ENCODE measurements at places on chromosomes 6 and 20. TPM values are rescaled to one million over a fixed set of nuclear protein-coding genes. Genes with fewer than 3 reads are reported as not detected.
A peak's percentile ranks its signal among the peaks of the same experiment; 100 is the strongest.

Gene KIFC1
- 2.3 TPM for polyA plus RNA-seq

Gene DPPA5
- polyA plus RNA-seq: not detected

Gene CLPSL1
- polyA plus RNA-seq: not detected

Gene IYD
- not detected for polyA plus RNA-seq

Gene DEFB118
- 0.43 TPM for polyA plus RNA-seq

Gene IPCEF1
- polyA plus RNA-seq: 1.3 TPM

Gene DDO
- 0.45 TPM for polyA plus RNA-seq

Gene TMEM151B
- polyA plus RNA-seq: 0.04 TPM

Gene OR2J3
- polyA plus RNA-seq: not detected

- H3K27ac ChIP-seq: no peak overlapping the region
- DNase-seq: no peak
- no peaks in the 10 kb centered on the region for H3K27me3 ChIP-seq
- H3K4me1 ChIP-seq: no peaks in the 10 kb centered on the region
These were observed 12.9 kb upstream of the DSP start for GRCh38 chr6:7528565-7528964.

DNA sequence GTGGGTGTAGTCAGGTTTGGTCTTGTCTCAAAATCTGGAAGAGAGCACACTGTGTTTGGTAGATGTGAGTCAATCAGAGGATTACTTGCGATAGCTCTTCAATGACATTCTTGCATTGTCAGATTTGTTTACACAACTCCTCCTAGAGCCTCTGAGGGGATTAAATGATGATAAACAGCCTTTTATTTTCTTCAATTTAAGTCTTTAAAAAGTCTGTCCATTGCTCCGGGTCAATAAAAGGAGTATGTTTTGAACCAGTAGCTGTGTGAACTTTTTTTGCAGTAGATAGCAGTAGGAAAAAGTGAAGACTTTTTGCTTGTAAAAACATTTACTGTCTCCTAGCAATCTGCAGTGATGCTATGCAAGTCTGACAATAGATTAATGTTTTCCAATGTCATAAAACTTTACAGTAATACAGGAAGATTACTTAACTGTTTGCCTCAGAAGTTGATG, 49.9 kb downstream of the GJA1 start:
- H3K4me3 ChIP-seq: no peak overlapping the region
- H3K4me1 ChIP-seq: no peaks in the 10 kb centered on the region
- H3K36me3 ChIP-seq: no peaks in the 10 kb centered on the region
- no peak for DNase-seq
- no peaks in the 10 kb centered on the region for H3K27me3 ChIP-seq

GRCh38 chr6:141451511-141452353, 681.0 kb upstream of the GJE1 start:
- H3K27me3 ChIP-seq: no peaks in the 10 kb centered on the region
- H3K4me1 ChIP-seq: peaks cover 1% of the 10 kb centered on the region
- no peak overlapping the region for H3K4me3 ChIP-seq
- no peak overlapping the region for H3K27ac ChIP-seq
- no peaks in the 10 kb centered on the region for H3K36me3 ChIP-seq

DNA sequence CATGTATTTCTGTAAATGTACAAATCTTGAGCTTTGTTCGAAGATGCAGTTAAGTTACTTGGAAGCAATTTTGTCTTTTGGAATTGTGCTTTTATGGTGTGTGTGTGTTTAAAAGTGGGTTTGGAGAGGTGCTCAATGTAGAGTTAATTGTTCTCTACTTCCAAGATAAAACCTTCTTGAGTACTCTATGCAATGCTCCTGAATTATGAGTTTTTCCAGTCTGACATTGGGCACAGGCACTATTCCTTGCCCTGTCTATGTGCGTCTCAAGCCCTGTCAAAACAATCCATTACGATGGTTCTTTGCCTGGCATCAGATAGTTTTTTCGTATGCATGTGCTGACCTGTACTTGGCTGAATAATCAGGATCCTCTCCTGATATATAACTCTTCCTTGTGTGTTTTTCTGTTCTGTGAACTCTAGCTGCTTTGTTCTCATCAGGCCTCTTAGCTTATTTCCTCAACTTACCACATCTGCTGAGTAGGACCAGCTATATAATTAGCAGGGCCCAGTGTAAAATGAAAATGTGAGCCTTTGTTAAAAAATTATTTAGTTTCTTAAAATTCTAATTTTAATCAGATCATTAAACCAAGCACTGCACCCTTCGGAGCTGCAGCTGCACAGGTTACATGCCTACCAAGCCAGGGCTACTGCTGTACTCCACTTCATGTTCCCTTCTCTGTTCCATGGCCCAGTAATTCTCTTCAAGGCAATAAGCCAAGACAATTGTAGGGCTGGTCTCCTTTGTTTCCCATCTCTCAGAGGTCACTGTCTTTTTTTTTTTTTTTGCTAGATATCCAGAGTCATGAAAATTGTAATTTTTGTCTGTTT, 160.1 kb downstream of the ZFAND3 start:
- H3K27me3 ChIP-seq: no peaks in the 10 kb centered on the region
- peaks cover 9% of the 10 kb centered on the region for H3K4me1 ChIP-seq
- no peak for DNase-seq
- no peak overlapping the region for H3K27ac ChIP-seq

GRCh38 chr6:159151266-159151855, 17.8 kb upstream of the FNDC1 start:
- no peaks in the 10 kb centered on the region for H3K4me1 ChIP-seq
- H3K4me3 ChIP-seq: no peak overlapping the region
- H3K36me3 ChIP-seq: no peaks in the 10 kb centered on the region

DNA sequence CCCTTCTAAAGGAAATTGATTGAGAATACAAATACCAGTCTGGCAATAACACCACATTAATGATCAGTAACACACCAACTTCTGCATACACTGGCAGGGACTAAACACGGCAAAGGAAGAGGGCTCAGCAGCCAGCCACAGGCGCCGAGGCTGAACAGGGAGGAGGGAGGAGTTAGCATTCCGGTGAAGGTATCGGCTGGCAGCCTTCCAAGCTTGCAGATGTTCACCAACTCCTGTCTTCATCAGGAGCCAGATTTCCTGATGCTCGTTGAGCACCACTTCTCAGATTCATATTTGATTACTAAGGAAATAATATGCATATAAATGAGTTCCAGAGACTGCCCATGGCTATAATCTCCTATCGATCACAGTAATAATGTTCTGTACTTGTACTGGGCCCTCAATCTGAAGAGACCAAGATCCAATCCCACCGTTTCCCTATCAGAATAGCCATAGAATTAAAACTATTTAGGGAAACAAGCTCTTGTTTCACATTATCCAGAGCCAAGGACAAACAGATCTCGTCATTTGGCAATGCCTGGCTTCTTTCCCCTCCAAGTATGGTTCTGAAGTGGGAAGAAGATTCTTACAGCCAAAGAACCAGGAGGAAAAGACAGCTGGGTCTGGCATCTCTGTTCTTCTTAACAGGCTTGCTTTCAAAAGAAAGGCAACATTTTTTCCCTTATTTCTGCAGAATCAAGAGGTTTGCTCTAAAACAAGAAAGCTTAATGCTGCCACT, 42.2 kb downstream of the GFOD1 start:
- H3K27me3 ChIP-seq: no peaks in the 10 kb centered on the region
- H3K27ac ChIP-seq: no peak overlapping the region
- H3K4me1 ChIP-seq: peaks cover 9% of the 10 kb centered on the region
- peak; percentile 60 for DNase-seq

DNA sequence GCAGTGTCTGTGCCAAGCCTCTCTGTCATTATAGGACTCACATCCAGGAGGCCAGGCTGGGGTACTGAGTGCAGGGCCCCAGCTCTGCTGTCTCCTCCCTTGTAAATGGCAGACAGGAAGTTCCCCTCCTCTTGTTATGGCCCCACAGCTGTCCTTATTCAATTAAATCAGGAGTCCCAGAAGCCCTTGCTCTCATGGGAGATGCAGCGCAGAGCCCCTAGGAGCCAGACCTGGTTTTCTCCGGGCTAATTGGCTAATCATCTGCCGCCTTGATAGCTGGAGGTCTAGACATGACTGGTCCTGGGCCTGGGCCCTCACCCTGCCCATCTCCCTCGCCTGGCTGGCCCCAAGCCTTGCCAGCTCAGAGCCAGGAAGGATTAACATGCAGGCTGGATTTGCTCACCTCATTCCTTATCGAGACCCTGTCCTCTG, 172.0 kb downstream of the VEGFA start:
- no peaks in the 10 kb centered on the region for H3K4me1 ChIP-seq
- no peaks in the 10 kb centered on the region for H3K27me3 ChIP-seq
- no peak overlapping the region for H3K4me3 ChIP-seq
- H3K36me3 ChIP-seq: no peaks in the 10 kb centered on the region
- no peak overlapping the region for H3K27ac ChIP-seq

- DNase-seq: no peak
- no peaks in the 10 kb centered on the region for H3K36me3 ChIP-seq
- H3K4me3 ChIP-seq: no peak overlapping the region
- H3K27ac ChIP-seq: no peak overlapping the region
- H3K4me1 ChIP-seq: no peaks in the 10 kb centered on the region
These were observed 76.1 kb downstream of the PRKN start for GRCh38 chr6:162651505-162651904.

DNA sequence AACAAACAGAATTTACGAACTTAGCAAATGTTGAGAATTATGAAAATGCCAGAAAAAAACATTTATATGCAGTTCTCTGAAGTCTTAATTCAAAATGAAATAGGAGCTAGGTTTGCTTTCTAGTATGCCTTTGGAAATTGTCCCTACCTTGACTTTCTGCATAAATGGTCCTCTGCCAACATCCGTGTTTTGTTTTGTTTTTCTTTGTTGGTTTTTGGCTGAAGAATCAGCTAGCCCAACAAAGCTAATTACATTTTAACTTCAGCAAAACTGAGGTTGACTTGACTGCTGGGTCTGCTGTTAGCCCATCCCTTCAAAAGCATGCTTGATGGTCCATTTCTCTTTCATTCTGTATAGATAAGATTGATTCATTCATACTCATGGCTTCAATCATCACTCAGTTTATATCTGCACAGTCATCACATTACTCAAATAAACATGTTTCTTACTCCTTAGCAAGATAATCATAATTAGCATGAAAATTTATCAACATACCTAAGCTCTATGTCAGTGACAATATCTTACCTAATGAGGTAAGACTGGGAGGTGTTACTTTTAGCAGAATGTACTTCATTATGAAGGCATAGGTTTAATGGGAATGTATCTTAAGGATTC, 76.4 kb downstream of the ADGRB3 start:
- no peak overlapping the region for H3K27ac ChIP-seq
- H3K4me3 ChIP-seq: no peak overlapping the region
- no peaks in the 10 kb centered on the region for H3K36me3 ChIP-seq
- DNase-seq: no peak
- no peaks in the 10 kb centered on the region for H3K4me1 ChIP-seq

GRCh38 chr20:61662226-61662967, 403.3 kb downstream of the TAF4 start:
- H3K4me1 ChIP-seq: no peaks in the 10 kb centered on the region
- H3K36me3 ChIP-seq: no peaks in the 10 kb centered on the region
- no peak overlapping the region for H3K4me3 ChIP-seq
- no peak overlapping the region for H3K27ac ChIP-seq

DNA sequence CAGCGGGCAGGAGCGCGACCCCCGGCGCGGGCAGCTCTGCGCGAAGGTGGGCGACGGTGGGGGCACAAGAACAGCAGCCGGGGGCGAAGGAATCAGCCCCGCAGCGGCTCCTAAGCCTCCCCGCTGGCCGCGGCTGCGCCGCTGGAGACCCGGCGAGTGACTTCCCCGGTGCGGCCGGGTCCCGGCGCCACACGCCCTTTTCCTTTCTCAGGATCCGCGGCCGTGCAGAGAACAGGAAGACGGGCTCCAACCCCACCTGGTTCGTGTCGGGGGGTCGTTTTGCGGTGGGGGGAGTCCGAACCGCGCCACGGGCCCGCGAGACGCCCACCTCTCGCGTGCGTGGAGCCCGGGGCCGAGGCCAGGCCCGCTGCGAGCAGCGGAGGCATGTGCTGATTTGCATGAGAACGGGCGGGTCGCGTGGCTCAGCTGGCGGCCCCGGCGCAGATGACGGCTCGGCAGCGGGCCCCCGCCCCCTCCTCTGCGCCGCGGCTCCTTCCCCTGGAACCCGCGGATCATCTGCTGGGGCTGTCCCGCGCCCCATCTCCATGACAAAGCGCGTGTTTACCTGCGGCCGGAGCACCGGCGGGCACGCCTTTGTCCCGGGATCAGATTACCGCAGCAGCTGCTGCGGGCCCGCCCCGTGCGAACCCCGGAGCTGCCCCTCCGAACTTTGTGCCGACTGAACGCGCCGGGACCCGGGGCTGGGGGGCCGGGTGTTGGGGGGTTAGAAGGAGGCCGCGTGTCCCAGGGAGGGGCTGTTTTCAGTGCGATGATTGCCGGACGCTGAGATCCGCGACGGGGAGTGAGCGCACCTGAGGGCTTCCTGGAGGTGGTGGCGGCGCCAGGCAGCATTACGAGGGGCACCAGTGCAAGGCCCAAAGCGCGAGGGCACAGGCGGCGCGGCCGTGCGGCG, 4.9 kb upstream of the DLL1 start:
- H3K4me1 ChIP-seq: peaks cover 21% of the 10 kb centered on the region
- H3K27me3 ChIP-seq: peaks cover 3% of the 10 kb centered on the region
- H3K27ac ChIP-seq: no peak overlapping the region
- H3K4me3 ChIP-seq: peak overlapping the region; percentile 21

DNA sequence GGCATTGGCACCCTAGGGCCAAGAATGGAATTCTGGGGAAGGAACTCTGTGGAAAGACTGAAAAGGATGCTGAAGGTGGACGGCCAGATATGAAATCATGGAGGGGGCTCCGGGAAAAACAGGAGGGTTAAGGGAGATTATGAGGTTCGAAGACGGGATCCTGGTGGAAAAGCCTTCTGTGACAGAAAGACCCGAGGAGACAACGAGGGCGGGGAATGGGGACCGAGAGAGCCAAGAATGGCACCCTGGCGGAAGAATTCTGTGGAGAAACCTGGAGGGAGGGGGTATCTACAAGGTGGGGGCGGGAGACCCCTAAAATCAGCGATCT, 426 bp downstream of the TRMT6 start:
- DNase-seq: no peak
- H3K27ac ChIP-seq: peak overlapping the region; percentile 58
- H3K4me1 ChIP-seq: peaks cover 2% of the 10 kb centered on the region
- H3K27me3 ChIP-seq: no peaks in the 10 kb centered on the region
- no peaks in the 10 kb centered on the region for H3K36me3 ChIP-seq

GRCh38 chr6:36129941-36130666, at the start of gene MAPK13:
MAPK13 (plus strand) TSS chr6:36130513; CDS start chr6:36130583, 70 bp downstream.
- H3K4me1 ChIP-seq: peaks cover 14% of the 10 kb centered on the region
- peak within 1 kb of the TSS; percentile 37 for H3K4me3 ChIP-seq
- no peaks in the 10 kb centered on the region for H3K27me3 ChIP-seq
- H3K27ac ChIP-seq: peak within 1 kb of the TSS; percentile 20
- DNase-seq: no peak
- H3K36me3 ChIP-seq: no peaks in the 10 kb centered on the region

DNA sequence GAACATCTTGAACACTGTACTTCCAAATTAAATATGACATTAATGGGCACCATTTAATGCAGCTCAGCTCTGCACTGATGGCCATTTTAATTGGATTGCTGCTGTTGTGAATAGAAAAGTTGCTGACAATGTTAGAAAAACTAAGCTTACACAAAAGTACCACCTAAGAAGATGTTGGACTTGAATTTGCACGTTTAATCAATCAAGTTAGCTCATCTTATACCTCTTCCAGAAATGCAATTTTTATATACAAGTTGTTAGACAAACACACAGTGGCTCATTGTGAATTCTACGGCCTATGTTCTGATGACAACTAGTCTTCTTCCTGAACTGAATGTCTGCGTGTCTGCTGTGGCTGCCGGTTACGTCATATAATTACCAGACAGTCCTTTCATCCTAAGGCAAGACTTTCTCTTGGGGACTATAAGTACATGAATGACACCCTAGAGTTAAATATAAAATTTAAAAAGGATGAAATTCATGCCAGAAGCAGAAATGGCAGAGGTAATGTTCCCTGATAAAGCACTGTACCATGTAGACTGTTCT, 330.2 kb downstream of the EPM2A start:
- DNase-seq: no peak
- H3K4me1 ChIP-seq: no peaks in the 10 kb centered on the region
- no peak overlapping the region for H3K4me3 ChIP-seq

GRCh38 chr6:111551521-111552231, 54.0 kb downstream of the TRAF3IP2 start:
- H3K4me3 ChIP-seq: no peak overlapping the region
- H3K27me3 ChIP-seq: no peaks in the 10 kb centered on the region
- H3K36me3 ChIP-seq: no peaks in the 10 kb centered on the region
- peaks cover 14% of the 10 kb centered on the region for H3K4me1 ChIP-seq
